ENCODE measurements at places on chromosomes 13 and 19.

DNA sequence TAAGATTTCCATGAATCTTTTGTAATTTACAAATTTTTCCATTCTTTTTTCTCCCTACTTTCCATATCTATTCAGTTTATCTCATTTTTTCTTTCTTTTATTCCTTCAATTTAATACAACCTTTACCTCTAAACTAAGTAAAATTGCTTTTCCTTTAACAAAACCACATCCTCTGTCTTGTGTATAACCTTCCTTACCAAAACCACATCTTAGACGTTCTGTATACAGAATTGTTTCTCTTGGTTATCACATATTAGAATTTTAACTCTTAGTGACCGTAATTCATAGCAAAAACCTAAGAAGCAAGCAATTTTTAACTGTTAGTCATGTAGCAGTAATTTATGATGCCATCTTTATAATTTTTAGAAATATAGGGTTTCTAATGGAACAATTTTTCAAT is 15.0 kb downstream of the PPP5C start:
- no peak for DNase-seq

- DNase-seq: no peak
These were observed at the start of gene ELAVL3 for GRCh38 chr19:11480715-11481533. ELAVL3 (minus strand) TSS chr19:11481046; CDS start chr19:11480608, 438 bp downstream.

- no peak for DNase-seq
These were observed 3.9 kb downstream of the EPS8L1 start for GRCh38 chr19:55079400-55080038.

GRCh38 chr13:111846391-111847159 is 220.4 kb upstream of the SOX1 start:
- DNase-seq: no peak

- DNase-seq: no peak
These were observed 127.2 kb upstream of the MAB21L1 start for GRCh38 chr13:35603593-35604285.

DNA sequence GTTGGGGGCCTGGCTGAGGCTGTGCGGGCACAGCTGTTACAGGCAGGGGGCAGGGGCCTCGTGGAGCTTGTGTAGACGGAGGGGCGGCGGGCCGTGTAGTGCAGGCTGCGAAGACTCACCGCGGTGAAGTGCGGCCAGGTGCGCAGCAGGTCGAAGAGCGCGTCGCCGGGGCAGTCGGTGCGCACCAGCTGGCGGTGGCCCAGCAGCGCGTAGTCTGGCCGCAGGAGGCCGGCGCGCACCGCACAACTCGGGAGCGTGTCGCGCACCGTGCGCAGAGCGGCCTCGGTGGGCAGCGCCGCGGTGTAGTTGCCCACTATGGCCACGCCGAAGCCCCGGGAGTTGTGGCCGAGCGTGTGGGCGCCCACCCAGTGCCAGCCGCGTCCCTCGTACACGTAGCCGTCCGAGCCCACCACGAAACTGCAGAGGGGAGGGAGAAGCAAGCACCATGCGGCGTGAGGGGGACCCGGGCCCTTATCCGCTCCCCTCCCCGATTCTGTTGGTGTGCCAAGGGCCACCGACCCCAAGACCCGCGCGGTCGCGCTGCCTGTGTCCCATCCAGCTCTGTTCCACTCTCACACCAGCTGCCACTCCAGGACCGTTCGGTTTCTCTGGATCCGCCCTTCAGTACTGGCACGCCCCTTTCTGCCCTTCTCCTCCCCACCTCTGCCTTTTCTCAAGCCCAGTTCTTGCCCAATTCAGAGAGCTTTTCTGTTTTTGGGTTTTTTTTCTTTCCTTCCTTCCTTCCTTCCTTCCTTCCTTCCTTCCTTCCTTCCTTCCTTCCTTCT is 5.4 kb upstream of the RASAL3 start:
- DNase-seq: no peak

DNA sequence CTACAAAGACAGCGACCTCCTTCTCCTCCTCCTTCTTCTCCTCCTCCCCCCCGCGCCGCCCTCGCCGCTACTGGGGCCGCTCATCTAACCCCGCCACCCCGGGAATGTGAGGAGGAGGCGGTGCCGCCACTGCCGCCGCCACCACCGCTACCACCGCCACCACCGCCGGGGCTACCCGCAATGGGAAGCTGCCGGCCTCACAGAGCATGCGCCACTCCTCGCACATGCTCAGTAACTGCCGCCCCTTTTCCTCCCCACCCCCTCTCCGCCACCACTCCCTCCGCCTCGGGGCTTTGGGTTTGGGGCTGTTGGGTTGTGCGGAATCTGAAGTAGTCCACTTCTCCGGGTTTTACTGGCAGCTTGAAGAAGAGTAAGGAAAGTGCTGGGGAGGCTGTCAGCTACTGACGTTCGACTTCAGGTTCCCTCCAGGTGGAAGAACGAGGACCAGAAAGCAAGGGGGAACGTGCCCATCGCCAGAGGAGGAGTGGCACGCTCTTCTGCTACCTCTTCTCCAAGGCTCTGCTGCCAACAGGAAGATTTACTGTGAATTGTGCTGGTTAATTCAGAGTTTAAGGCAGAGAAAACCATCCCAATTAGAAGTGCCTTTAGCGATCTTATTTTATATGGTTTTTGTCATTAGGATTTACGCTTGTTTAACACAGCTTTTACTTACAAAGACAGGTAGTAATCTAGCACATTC is at the start of gene MYCBP2:
Gene MYCBP2, minus strand, starts transcription at position 190 of the 700 bp plus-strand sequence. CDS start 319 bp downstream, outside the sequence.
- DNase-seq: peak; percentile 95

DNA sequence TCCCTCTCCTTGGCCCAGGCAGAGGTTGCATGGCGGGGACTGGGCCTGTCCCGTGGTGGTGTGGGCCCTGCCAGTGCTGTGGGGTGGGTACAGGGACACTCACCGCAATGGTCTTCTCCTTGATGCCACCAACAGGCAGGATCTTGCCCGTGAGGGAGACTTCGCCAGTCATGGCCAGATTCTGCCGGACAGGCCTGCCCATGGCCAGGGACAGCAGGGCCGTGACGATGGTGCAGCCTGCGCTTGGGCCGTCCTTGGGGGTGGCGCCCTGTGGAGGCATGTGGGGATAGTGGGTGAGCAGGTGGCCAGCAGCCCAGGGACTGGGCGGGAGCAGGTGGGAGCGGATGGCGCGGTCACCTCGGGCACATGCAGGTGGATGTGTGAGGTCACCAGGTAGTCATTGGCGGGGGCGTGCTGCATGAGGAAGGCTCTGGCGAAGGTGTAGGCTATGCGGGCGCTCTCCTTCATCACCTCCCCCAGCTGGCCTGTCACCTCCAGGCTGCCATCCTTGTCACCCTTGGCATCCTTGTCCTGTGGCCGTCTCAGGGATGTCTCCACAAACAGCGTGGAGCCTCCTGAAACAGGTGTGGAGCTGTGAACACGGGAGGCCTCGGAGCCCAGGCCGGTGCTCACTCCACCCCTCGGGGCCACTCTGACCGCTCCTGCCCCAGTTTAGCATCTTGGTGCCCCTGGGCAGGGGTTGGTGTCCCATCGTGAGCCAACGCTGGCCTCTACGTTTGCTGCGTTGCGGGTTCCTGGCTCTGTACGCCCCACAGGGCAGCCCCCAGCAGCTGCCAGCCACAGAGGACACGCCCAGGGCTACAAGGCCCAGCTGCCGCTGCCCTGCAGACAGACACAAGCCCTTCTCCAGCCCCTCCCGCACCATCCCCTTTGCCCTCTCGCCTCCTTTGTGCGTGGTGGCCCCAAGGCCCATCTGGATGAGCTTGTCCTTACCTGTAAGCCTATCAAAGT is 3.4 kb downstream of the RPL36 start:
- DNase-seq: no peak

DNA sequence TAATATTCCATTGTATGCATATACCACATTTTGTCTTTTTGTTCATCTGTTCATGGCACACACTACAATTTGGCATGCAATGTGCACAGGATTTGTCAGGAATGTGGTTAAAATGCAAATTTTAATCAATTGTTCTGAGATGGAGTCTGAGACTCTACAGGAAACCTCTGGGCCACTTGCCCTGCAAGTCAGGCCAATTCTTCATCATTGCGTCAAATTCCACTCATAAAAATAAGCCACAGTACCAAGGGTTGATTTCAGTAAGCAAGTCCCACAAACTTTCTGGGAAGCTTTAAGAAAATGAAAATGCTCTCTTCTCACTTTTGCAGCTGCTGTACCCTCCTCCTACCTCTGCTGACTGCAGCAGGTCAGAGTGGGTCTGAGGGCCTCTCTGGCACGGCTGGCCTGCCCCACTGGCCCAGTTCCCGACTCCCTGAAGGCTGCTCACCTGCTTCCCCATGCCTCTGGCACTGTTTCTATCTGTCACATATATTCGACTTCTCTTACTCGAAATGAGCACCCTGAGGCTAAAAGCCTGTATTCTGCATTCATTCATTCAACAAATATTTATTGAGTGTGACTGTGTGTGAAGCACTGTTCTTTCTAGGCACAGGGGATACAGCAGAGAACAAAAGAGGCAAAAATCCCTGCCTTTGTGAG is 83.8 kb upstream of the WASF3 start:
- DNase-seq: no peak

- no peak for DNase-seq
These were observed 51.6 kb upstream of the F7 start for GRCh38 chr13:113053801-113054604.

DNA sequence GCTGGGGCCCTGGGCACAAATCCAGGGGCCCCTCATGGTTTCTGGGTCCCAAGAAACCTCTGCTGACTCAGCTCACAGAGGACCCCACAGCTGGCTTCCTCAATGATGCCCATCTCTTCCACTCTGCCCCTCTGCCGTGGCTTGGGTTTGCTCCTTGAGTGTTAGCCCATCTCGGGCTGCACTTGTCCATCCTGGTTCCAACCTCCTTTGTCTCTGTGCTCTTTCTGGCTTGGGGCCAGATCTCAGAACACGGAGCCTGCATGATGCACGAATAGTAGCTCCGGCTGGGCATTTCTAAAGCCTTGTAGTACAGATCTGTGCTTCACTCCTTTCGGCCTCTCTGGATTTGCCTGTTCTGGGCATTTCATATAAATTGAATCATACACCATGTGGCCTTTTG is 53.8 kb downstream of the F2RL3 start:
- no peak for DNase-seq

DNA sequence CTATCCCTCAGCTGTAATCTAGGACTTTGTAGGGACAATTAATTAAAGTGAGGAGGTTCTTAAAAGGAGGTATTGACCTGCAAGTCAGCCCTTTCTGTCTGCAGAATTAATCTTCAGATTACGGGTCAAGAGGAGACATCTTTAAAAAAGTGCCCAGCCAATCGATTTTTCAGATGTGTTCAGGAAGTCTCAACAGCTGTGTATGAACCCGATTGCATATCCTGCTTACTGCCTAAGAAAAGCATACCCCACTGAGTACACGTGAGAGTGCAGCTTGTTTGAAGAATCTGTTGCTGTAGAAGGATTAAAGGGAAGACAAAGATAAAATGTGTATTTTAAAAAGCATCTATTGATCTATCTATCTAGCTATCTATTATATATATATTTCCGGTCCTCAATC is 1194.5 kb downstream of the UQCRFS1 start:
- DNase-seq: no peak

DNA sequence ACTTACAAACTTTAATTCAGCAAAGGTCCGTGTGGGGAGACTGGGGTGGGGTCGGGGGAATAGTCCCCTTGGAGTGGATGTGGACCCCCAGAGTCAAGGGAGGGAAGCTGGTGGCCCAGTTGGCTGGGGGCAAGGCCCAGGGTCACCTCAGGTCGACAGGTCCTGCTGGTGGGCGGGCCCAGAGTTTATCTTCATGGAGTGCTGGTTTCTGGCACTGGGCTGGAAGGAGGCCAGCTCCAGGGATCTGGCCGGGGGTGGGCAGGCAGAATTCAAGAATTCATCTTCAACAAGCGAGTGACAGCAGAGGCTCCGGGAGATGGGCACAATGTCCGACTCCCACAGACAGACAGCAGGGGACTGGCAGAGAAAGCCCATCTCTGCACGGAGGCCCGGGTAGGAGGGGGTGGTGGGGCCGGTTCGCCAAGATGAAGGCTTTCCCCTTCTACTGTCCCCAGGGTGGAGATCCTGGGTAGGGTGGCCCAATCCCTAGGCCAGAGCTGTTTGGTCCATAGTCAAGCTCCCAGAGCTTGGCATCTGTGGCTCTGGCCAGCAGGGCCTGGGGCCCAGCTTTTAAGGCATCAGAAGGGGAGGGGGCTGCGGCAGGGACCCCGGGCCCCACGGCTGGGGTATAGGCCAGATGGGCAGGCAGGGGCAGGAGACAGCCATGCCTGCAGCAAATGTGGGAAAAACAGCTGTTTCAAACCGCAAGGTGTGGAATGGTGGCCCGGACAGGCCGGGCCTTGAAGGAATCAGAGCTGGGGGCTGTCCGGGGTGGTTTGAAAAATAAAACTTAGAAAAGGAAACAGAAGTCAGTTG is 622 bp upstream of the FDX2 start:
- DNase-seq: no peak

- DNase-seq: no peak
These were observed 174.7 kb downstream of the DLEU7 start for GRCh38 chr13:50668691-50669271.

GRCh38 chr13:98452851-98453843 is 123.8 kb downstream of the STK24 start:
- no peak for DNase-seq

GRCh38 chr19:46328079-46328478 is 18.8 kb upstream of the PPP5C start:
- no peak for DNase-seq

DNA sequence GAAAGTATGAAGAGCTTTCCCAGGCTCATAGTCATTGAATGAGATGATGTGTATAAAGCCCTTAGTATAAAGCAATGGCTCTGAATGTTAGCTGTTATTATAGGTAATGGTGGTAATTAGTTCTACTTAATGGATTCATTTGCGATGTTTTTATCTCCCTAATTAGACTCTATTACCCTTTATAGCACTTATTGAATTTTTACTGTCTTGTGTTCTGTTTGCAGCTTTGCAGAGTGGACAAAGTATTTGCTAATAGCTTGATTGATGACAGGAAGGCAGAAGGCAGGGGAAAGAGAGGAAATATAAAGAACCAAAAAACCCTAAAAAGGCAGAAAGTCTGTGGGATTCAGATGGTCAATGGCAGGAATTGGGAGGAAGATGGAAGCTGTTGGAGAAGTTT is 524.4 kb upstream of the SPRY2 start:
- DNase-seq: no peak

DNA sequence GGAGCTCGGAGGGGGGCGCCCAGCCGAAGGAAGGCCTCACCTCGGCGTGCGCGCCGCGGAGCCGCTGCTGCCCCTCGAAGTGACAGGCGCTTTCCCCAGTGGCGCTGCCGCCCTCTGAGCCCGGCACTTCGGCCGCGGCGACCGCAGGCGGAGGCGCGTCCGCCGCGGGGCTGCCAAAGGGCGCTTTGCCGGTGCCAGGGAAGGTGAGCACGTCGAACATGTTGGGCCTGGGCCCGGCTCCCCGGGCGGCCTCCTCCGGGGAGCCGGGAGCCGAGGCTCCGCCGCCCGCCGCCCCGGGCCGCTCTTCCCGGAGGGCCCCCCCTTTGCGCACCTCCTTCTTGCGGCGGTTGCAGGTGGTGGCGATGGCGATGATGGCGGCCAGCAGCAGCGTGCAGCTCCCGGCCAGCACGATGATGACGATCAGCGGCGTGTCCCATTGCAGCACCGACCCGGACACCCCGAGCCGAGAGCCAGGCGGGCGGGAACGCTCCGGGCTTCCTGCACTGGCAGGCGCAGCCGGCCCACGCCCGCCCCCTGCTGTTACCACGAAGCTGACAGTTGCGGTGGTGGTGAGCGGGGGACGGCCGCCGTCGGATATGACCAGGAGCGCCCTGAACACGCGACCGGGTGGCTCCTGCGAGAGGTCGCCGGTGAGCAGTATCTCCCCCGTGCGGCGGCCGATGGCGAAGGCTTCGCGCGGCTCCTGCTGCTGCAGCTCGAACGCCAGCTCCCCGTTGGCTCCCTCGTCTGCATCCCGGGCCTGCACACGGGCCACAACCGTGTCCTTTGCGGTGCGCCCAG is 2.5 kb downstream of the PCDH8 start:
- DNase-seq: no peak

GRCh38 chr19:1250437-1251260 is 2.3 kb downstream of the MIDN start:
- no peak for DNase-seq

GRCh38 chr19:44602081-44602480 is 11.3 kb upstream of the IGSF23 start:
- no peak for DNase-seq

Measured in stimulated activated CD4-positive, alpha-beta T cell treated with anti-CD3 and anti-CD28 coated beads, Interleukin-1b, Interleukin-23, amount 100 ng/mL, for 1 hour (primary cell).